ENCODE measurements at places on chromosomes 11 and 22.

DNA sequence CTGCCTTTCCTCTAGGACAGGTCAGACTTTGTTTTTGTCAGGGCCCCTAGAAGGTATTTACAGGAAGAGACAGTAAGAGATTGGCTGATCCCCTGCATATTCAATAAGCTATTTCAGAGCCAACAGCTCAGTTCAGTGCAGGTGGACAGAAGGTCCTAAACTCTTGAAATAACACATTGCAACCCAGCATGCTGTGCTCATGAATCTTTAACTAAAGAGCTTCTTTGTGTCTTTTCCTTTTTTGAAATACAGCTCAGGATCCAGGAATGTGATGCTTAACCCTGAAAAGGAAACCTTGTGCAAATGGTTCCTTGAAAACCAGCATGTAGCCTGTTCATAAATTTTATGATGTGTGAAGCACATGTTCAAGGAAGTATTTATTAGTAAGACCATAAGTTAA is 43.9 kb downstream of the BBOX1 start:
- no peak overlapping the region for H3K27ac ChIP-seq
- no peaks in the 10 kb centered on the region for H3K27me3 ChIP-seq

DNA sequence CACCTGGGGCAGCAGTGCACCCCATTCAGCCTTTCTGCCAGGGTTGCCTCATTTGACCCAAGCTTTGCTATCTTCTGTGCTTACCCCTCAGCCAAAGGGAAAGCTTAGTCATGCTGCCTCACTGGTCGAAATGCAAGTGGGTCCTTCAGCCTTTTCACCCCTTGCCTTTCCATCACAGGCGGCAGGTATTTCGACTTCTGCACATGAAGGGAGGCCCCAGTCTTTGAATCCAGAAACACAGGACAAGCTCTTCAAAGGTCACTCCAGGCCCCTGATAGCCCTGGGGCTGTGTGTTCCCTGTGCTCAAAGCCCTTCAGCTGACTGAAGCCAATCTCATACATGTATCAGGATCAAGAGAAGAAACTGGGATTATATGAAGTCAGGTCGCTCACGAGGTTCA is 129.7 kb downstream of the SNX19 start:
- peaks cover 13% of the 10 kb centered on the region for H3K4me1 ChIP-seq
- H3K27me3 ChIP-seq = no peaks in the 10 kb centered on the region
- no peak overlapping the region for H3K4me3 ChIP-seq
- H3K27ac ChIP-seq = no peak overlapping the region

DNA sequence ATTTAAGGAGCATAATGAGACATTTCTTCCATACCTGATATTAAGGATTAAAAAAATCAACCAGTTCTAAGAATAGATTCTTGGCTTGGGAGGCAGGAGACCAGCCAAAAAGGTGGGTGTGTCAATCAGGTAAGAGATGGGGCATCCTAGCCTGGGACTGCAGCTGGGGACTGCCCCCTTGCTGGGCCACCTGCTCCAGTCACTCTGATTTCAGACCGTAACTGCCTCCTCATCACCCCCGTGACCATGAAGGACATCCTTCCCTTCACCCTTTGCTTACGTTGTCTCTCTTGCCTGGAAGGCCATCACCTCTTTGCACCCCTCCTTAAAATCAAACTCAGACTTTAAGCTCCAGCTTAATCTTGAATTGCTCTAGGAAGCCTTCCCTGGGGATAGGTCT is 17.9 kb downstream of the PTPN5 start:
- H3K27me3 ChIP-seq = peaks cover 21% of the 10 kb centered on the region
- H3K36me3 ChIP-seq = no peaks in the 10 kb centered on the region
- no peaks in the 10 kb centered on the region for H3K4me1 ChIP-seq
- no peak overlapping the region for H3K27ac ChIP-seq

- H3K4me3 ChIP-seq = no peak overlapping the region
- H3K27me3 ChIP-seq = no peaks in the 10 kb centered on the region
- H3K27ac ChIP-seq = no peak overlapping the region
- peaks cover 4% of the 10 kb centered on the region for H3K36me3 ChIP-seq
- no peak for DNase-seq
Observed at GRCh38 chr22:17823964-17824363, 49.7 kb upstream of the BID start.

DNA sequence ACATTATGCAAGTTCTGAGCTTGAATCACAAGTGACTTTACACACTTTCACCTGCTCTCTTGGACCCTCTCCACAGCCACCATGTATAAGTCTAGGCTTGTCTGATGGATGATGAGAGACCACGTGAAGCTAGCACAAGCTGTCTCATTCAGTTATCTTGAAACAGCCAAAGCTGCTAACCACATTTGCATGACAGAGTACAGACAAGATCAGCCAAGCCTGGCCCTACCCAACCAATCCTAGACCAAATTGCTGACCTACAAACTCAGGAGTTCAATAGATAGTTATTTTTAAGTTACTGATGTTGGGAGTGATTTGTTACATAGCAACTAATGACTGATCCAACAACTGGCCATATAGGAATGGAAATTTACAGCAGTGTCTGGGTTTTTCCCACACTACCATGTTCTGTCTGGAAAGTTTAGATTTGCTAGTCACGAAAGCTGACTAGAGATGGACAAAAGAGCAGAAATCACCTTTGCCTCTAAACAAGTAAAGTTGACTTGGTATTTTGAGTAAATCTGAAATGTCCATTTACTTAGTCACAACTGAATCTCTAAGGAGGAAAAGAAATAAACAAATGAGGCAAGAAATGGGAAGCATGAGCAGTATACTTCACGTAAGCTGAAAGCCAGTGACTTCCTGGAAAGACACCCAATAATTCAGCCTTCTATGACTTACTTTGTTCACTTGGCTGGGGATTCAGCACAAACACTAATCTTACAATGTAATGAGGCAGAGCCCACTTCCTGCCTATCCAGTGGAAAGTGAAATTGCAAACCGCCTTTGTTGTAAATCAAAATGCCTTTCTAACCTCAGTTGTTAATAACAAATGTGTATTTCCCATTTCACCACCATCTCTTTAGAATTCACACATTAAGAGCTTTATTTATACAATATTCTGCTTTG is 101.7 kb downstream of the FAM181B start:
- H3K4me3 ChIP-seq = no peak overlapping the region
- no peaks in the 10 kb centered on the region for H3K27me3 ChIP-seq
- no peaks in the 10 kb centered on the region for H3K4me1 ChIP-seq
- no peak for DNase-seq
- no peak overlapping the region for H3K27ac ChIP-seq

GRCh38 chr11:32033491-32033890 is 57.4 kb upstream of the RCN1 start:
- H3K4me3 ChIP-seq = no peak overlapping the region
- no peaks in the 10 kb centered on the region for H3K27me3 ChIP-seq
- DNase-seq = no peak
- peaks cover 3% of the 10 kb centered on the region for H3K4me1 ChIP-seq
- H3K27ac ChIP-seq = no peak overlapping the region
- no peaks in the 10 kb centered on the region for H3K36me3 ChIP-seq

- H3K4me3 ChIP-seq = no peak overlapping the region
- no peak for DNase-seq
- H3K27ac ChIP-seq = no peak overlapping the region
- H3K27me3 ChIP-seq = no peaks in the 10 kb centered on the region
Observed at GRCh38 chr11:122663764-122664163, 8.2 kb downstream of the UBASH3B start.

DNA sequence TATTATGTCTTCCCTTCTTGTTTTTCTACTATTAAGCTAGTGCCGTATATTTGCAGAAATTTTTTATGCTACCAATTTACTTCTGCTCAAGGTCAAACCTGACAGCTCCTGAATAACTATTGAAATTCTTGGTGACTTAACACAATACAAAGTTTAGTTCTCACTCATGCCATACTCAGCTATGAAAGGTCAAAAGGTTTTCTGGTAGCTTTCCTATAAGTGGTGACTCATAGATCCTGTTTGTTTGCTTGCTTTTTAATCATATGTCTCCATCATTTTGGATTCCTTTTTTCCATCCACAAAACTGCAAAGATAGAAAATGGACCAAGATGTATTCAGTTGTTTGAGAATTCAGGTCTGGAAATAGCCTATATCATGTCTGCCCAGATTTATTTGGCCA is 855.8 kb upstream of the LRRC4C start:
- no peaks in the 10 kb centered on the region for H3K4me1 ChIP-seq
- no peak for DNase-seq
- H3K36me3 ChIP-seq = no peaks in the 10 kb centered on the region
- H3K27me3 ChIP-seq = no peaks in the 10 kb centered on the region
- no peak overlapping the region for H3K27ac ChIP-seq

DNA sequence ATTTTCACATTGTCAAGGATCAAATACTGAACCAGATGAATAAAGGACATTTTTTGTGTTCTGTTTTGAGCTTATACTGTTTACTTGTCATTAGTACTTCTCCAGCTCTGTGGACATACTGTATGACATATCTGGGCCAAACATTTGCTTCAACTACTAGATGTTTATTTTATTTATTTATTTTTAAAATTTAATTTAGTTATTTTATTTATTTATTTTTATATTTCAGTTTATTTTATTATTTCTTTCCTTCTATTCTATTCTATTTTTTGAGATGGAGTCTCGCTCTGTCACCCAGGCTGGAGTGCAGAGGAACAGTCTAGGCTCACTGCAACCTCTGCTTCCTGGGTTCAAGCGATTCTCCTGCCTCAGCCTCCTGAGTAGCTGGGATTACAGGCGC is 37.0 kb downstream of the HORMAD2 start:
- no peaks in the 10 kb centered on the region for H3K27me3 ChIP-seq
- no peak overlapping the region for H3K4me3 ChIP-seq
- no peaks in the 10 kb centered on the region for H3K36me3 ChIP-seq
- H3K4me1 ChIP-seq = no peaks in the 10 kb centered on the region
- DNase-seq = no peak

GRCh38 chr22:40157330-40157945 is 20.3 kb upstream of the TNRC6B start:
- no peak overlapping the region for H3K27ac ChIP-seq
- H3K4me3 ChIP-seq = no peak overlapping the region
- no peaks in the 10 kb centered on the region for H3K27me3 ChIP-seq
- H3K4me1 ChIP-seq = no peaks in the 10 kb centered on the region
- no peak for DNase-seq

GRCh38 chr11:117459979-117460300 is 132.3 kb downstream of the CEP164 start:
- DNase-seq = no peak
- no peak overlapping the region for H3K27ac ChIP-seq
- H3K4me3 ChIP-seq = no peak overlapping the region
- H3K36me3 ChIP-seq = no peaks in the 10 kb centered on the region
- H3K27me3 ChIP-seq = no peaks in the 10 kb centered on the region
- no peaks in the 10 kb centered on the region for H3K4me1 ChIP-seq

All from neuronal stem cell (in vitro differentiated cells).